Glutamatergic neuron (in vitro differentiated cells): ENCODE measurements at places on chromosomes 3 and 15. TPM values are rescaled to one million over a fixed set of nuclear protein-coding genes. Genes with fewer than 3 reads are reported as not detected.

- H3K36me3 ChIP-seq: no peaks in the 10 kb centered on the region
- H3K4me3 ChIP-seq: no peak overlapping the region
These were observed 153.6 kb downstream of the AKAP13 start for GRCh38 chr15:85534031-85534430.

DNA sequence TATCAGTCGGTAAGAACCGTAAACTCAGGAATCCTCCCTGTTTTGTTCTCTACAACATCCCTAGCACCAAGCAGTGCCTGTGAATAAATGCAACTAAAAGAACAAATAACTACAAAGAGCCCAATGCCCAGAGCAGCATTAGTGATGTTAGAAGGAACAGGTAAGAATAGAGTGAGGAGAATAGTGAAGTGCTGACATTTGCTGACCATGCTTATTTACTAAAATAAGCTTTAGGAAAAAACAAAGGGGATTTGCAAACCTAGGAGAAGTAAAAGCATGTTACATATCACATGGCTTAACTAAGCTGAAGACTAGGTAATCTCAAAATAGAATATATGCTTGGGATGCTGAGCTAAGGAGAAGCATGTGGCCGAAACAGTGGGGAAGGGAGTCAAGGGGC lies 186.1 kb upstream of the SLC2A2 start:
- no peak for DNase-seq
- peaks cover 2% of the 10 kb centered on the region for H3K4me1 ChIP-seq
- H3K27ac ChIP-seq: no peak overlapping the region
- no peaks in the 10 kb centered on the region for H3K27me3 ChIP-seq
- no peak overlapping the region for H3K4me3 ChIP-seq

DNA sequence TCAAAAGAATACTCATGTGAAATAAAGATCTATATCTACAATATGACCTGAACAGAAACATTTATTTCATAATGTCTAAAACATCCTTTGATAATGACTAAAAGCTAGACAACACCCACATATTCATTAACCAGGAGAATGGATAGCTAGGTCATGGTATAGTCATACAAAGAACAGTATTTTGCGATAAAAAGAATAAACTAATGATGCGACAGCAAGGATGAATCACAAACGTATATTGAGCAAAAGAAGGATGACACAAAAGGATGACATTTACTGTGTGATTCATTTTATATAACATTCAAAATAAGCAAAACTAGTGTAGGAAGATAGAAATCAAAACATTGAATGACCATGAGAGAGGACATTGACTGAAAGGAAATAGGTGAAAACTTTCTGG lies 1233.1 kb downstream of the OTOL1 start:
- H3K27ac ChIP-seq: no peak overlapping the region
- no peaks in the 10 kb centered on the region for H3K36me3 ChIP-seq
- no peak overlapping the region for H3K4me3 ChIP-seq
- no peaks in the 10 kb centered on the region for H3K27me3 ChIP-seq
- DNase-seq: no peak

- DNase-seq: peak; percentile 87
- H3K27me3 ChIP-seq: peaks cover 30% of the 10 kb centered on the region
- H3K4me1 ChIP-seq: peaks cover 44% of the 10 kb centered on the region
- H3K4me3 ChIP-seq: peak overlapping the region; percentile 70
- H3K36me3 ChIP-seq: no peaks in the 10 kb centered on the region
These were observed 35.2 kb downstream of the BDH1 start for GRCh38 chr3:197520311-197521276.

DNA sequence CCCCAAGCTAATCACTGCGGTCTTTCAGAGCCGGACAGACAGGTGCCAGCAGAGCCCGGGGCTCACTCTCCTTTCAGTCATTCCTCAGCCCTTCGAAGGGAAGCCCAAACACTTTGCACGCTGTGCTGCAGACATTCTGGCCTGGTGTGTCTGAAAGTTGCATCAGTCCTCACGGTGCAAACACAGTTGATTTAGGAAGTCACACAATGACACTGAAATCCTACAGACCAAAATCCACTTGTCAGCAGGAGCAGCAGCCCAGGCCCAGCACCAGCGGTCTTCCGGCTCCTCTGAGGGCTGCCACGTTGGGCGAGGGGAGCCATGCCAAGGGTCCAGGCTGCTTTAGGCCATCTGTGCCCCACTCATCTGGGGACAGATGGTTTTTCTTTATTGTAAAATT lies 61.6 kb downstream of the RGMA start:
- H3K36me3 ChIP-seq: peaks cover 9% of the 10 kb centered on the region
- H3K27me3 ChIP-seq: peaks cover 16% of the 10 kb centered on the region
- no peak overlapping the region for H3K27ac ChIP-seq
- H3K4me1 ChIP-seq: peaks cover 30% of the 10 kb centered on the region
- no peak for DNase-seq

DNA sequence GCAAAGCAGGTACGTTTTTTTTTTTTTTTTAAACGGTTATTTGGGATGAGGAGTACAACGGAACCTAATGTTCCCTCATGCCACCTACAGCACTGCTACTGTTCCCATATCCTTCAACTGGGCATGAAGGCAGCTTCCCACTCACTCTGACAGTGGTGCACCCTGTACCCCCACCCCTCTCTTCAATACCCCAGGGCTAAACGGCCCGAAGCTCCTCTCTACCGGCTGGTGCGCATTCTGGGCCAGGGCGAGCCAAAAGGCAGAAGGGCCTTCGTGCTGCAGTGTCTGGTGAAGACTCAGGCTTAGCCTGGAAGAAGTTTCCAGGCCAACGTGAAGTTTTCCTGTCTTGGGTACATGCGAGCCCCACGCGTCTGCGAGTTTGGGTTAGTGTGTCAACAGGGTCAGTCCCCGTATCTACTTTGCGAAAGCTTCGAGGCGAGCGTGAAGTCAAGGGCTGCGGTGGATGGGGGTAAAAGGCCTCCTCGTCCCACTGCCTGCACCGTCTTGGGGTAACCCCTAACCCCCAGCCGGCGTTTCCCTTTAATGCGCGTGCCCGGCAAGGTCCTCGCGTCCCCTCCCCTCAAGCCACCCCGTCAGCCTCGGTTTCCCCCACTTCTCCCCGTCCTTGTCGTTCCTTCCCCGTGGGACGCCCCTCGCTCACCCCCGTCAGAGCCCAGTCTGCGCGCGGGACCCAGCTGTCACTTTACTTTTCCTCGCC lies 765 bp upstream of the UBE2E2 start:
- no peaks in the 10 kb centered on the region for H3K36me3 ChIP-seq
- H3K27me3 ChIP-seq: peaks cover 4% of the 10 kb centered on the region

The DPPA2 gene
- total RNA-seq: 0.42 TPM

The LSMEM2 gene
- not detected for total RNA-seq
